Left forelimb (tissue), 1 donor: ENCODE measurements at places on chromosomes 4 and X.
A peak's percentile ranks its signal among the peaks of the same experiment; 100 is the strongest.

DNA sequence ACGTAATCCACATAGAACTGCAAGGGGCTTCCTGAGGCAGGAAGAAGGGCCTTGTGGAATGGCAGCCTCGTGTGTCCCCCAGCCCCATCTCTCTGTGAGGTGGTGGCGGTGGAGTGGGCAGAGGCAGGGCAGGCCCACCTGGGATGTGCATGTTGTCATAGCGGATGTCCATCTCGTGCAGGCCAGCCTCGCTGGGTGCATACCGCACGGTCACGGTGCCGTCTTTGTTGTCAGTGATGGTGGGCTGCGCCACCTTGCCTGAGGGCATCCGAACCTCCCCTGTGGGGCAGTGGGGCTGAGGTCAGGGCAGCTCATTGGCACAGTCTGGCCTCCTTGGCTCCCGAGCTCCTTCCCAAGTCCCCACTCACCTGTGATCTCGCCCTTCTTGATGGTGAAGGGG lies 20.4 kb downstream of the FLNA start:
- DNase-seq, result no peak

GRCh38 chrX:45497290-45497689 lies 296.6 kb upstream of the DIPK2B start:
- no peak for DNase-seq

DNA sequence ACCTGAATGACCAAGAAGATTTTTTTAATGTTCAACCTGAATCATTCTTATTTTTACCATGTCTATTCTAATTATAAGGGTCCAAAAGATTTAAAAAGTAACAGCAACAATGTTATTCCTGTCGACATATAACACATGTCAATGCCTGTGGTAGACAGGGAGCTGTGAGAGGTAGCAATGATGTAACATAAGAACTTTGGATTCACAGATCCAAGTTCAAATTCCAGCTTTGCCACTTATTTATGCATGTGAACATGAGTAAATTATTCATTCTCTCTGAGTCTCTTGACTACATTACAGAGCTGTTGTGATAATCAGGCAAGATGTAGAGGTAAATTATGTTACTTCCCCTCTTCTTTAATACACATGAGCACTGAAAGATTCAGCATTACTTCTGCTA lies 54.5 kb downstream of the KLHL8 start:
- no peak for DNase-seq

DNA sequence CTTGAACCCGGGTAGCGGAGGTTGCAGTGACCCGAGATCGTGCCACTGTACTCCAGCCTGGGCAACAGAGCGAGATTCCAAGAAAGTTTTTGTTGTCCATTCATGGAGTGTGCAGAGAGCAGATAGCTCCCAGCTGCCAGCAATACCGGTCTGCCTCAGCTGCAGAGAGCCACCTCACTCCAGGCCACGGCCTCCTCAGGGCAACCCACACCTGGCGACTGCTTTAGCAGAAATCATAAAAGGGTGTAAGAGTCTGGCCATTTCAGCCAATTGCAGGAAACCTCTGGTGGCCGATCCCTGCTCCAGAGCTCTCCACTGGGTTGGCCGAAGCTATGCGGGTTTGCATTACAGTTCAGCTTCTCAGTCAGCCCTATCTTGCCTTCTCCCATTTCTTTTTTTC lies 227.4 kb upstream of the BCOR start:
- DNase-seq, result no peak

DNA sequence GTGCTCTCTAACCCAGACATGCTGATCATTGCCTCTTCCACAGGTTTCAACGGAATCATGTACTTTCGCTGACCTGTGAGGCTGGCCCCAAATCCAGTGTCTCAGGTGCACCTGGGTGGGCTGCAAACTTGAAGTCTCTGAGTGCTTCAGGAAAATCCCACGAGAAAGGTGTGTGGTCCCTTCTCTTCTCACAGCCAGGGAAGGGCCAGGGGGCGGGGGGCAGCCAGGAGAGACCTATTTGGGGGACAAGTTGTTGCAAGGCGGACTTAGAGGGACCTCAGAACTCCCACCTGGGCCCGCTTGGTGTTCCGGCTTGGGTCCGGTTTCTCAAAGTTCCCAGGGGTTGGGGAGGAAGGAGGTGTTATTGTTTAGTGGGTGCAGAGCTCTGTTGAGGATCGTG lies 80.0 kb downstream of the HMX1 start:
- no peak for DNase-seq

- no peak for DNase-seq
These were observed at the start of gene IL1RAPL1 for GRCh38 chrX:28586981-28587551. Gene IL1RAPL1 (plus strand): TSS chrX:28587446.

GRCh38 chr4:40693946-40694345 lies 55.8 kb upstream of the NSUN7 start:
- DNase-seq, result no peak

GRCh38 chrX:130626521-130626920 lies 224.7 kb downstream of the RBMX2 start:
- DNase-seq, result no peak

DNA sequence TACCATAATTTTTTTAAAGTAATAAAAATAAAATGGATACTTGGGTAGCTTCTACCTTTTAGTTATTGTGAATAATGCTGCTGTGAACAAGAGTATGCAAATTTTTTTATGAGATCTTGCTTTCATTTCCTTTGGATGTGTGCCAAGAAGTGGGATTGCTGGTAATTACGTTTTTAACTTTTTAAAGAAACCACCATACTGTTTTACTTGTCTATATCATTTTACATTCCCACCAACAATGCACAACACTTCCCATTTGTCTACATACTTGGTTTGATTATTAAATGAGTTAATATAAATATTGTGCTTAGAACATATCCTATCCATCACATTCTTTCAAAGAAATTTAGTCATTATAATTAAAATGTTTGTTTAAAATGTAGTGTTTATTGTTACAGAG lies 3.9 kb upstream of the SULT1B1 start:
- no peak for DNase-seq

- no peak for DNase-seq
These were observed 217.7 kb downstream of the NR3C2 start for GRCh38 chr4:148224476-148224875.

DNA sequence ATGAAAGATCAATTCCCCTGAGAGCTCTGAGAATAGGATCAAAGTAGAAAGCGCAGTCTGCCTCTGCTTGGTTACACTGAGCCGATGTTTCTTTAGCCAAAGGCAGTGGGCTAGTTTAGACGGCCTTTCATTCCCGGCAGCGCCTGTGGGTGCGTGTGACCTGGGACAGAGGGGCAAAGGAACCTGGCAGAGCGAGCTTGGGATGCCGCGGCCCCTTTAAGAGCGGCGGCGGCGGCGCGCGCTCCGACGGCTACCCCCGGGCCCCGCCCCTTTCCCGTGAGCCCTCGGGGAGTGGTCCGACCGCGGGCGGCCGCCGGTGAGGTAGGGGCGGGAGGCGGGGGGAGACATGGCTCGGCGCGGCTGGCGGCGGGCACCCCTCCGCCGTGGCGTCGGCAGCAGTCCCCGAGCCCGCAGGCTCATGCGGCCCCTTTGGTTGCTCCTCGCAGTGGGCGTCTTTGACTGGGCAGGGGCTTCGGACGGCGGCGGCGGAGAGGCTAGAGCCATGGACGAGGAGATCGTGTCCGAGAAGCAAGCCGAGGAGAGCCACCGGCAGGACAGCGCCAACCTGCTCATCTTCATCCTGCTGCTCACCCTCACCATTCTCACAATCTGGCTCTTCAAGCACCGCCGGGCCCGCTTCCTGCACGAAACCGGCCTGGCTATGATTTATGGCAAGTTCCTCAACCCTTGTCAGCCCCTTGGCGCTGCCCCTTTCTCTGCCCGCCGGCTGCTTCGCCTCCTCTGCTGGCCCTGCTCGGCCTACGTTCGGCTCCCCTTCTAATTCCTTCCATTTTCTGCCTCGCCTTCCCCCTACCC lies at the start of gene SLC9A6:
TSS of gene SLC9A6 (plus strand) at position 279 of the 816 bp plus-strand sequence. CDS start at position 503, 224 bp downstream.
- peak; percentile 79 for DNase-seq

- DNase-seq, result no peak
These were observed 36.6 kb upstream of the CDKN2AIP start for GRCh38 chr4:183407635-183408464.

DNA sequence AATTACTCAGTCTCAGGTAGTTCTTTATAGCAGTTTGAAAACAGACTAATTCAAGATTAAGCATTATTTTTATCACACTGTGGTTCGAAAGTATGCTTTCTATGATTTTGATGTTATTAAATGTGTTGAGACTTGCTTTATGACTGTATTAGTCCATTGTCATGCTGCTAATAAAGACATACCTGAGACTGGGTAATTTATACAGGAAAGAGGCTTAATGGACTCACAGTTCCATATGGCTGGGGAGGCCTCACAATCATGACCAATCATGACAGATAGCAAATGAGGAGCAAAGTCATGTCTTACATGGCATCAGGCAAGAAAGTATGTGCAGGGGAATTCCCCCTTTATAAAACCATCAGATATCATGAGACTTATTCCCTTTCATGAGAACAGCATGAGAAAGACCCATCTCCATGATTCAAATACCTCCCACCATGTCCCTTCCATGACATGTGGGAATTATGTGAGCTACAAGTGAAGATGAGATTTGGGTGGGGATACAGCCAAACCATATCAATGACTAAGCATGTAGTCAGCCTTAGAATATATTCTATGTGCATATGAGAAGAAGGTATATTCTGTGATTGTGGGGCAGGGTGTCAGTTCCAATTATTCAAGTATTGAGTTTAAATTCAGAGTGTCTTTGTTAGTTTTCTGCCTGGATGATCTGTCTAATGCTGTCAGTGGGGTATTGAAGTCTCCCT lies 44.6 kb upstream of the UGT2A1 start:
- no peak for DNase-seq

DNA sequence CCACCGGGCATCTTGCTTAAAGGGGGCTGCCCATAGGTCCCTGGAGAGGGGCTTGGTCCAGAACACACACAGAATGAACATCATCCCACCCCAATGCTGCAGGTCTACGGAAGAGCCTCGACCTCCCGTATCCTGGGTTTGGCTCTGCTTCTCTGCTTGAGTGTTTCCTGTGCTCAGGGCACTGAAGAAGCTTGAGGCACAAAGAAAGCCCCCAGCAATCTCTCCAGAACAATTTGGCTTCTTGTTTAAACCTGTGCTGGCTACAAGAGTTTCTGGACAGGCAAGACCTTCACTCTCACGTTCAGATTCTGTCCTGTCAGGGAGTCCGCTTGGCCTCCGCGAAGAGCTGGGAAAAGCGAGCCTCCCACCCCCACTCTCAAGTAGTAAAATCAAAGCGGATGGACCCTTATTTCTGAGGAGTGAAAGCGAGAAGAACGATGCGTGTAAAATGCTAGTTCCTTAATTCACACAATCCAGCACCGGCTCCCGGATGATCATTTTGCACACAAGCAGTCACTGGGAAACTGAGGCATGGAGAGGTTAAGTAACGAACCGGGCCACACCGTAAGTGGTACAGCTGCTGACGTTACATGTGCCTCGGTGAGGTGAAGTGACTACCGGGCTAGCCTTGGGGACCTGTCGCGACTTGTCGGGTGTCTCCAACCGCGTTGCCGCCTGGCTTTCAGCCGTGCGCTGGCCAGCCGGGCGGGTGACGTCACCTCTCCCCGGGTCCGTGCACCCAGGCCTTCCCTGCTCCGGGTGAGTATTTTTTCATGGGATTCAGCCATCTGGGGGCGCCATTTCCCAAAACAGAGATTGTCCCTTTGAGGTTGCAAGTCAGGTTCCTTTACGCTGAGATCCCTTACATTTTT lies 3.1 kb upstream of the SFRP2 start:
- DNase-seq, result peak; percentile 83

- DNase-seq, result no peak
These were observed 508.0 kb upstream of the CXorf51A start for GRCh38 chrX:147322496-147322895.

- no peak for DNase-seq
These were observed 144.3 kb upstream of the PAQR3 start for GRCh38 chr4:79083406-79084010.

DNA sequence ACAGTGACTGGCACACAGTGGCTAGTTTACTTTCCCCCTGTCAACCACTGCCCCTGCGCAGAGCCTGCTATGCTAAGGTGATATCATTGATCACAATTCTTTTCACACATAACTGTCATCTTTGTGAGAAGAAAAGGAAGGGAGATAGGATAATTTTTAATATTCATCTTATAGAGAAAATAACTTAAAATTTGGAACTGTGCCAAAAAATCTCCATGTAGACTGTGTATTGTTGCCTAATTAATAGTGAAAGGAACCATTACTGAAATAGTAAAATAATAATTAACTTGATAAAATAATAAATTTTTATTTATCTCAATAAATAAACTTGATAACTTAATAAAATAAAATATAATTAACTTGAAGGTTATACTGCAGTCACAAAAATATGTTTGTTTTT lies 1069.4 kb downstream of the C4orf33 start:
- no peak for DNase-seq

DNA sequence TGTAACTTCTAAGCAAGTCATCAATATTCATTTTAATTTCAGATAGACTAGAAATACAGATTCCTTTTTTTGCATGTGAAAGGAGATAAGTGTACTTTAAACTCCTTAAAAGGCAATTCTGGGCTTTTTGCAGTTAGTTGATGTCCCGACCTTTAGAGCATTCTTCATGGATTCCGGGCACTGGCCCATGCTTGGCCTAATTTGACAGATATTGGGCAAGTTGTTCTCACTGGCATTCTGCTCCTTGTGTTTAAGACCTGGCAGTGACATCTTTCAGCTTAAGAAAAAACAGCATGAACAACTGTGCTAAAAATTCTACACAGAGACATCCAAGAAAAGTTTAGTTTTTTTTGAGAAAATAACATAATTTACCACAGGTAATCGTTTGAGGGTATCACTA lies 1037.2 kb downstream of the PCDH18 start:
- DNase-seq, result no peak

- DNase-seq, result no peak
These were observed 185.2 kb downstream of the LDB2 start for GRCh38 chr4:16713271-16713670.

DNA sequence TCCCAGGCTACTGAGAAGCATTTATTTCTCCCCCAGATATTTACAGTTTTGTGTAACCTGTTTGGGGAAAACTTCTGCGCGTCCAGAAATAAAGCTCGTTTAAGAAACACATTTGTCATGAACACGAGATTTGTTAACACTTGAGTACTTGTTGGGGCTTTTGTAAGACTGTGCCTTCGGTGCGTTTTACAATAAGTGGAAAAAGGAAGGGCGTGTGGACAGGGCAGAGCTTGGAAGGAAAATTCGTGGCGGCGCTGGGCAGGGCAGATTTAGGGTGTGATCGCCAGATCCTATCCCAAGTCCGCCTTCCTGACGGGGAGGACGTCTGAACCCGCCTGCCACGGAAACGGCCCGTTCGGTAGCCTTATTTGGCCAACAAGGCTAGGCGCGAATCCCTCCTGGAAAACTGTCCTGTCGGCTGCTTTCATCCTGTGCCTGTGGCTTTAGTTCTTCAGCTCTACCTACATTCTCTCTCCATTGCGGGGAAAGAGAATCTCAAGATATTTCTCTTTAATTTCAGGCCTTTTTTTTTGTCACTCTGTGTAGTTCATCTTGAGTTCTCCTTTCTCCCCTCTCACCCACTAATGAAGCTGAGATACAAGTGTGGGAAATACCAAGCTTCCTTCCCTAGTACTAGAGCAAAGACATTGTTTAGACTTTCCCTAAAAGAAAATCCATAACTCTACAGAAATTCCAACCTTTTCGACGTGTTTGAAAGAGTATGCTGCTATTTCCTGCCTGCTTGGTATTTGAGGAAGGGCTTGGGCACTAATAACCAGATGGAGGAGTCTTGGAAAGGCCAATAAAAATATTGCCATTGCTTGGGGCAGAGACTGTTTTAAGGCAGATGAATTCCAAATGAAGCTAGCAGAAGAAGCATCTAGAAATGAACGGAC lies 982 bp downstream of the PDLIM5 start:
- peak; percentile 78 for DNase-seq
